Non-pigmented ciliary epithelial cell (primary cell): ENCODE measurements at places on chromosomes 5 and 9.

DNA sequence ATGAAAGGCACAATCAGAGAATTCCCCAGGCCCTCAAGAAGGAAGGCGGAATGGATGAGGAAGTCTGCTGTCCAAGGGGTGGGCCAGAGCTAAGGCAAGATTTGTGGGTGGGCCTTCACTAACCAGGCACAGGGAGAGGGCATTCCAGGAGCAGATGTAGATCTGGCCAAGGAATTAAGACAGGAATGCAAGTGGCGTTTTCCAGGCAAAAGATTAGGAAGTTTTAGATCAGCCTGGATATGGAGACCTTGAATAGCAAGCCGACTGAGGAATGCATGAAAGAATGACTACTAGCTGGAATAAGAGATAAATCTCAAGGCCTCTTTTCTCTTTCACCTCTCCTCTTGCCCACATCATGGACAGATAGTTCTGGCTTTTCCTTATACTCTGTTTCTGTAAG, 68.5 kb downstream of the GHR start:
- DNase-seq, result no peak

DNA sequence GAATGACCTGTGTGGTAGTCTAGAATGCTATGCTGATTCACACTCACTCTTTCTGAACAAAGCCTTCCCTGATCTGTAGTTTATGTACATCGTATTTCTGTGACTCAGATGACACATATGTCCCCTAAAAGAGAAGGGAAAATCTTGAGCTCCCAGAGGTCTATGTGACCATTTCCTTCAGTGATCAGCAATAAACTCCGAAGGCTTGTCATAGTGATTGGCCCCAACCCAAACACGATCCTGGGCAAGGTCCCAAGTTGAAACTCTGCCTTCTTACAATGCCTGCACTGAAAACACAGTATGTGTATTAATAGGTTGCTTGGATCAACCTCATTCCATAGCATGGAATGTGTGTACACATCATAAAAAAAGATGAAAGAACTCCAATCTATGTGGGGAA, 685.8 kb downstream of the MAT2B start:
- no peak for DNase-seq

DNA sequence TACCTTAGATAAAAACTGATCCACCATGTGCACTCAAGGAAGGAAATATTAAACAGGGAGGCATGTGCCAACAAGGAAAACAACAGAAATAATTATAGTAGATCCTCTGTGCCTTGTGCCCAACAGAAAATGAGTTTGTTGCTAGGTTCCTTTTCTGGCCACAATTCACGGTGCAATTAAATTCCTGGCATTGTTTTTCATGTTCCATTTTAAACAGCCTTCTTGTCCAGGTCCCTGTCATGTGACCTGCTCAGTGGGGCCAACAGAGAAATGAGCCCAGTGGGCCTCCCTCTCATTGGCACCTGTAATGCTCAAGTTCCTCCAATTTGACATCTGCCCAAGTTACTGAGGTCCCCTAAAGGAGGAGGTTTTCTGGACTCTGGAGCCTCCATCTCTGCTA, 56.5 kb downstream of the SPOCK1 start:
- DNase-seq, result no peak

GRCh38 chr9:122857815-122858214, 29.4 kb upstream of the PDCL start:
- no peak for DNase-seq

- no peak for DNase-seq
These were observed 11.2 kb downstream of the DNAJB5 start for GRCh38 chr9:35000535-35001284.

DNA sequence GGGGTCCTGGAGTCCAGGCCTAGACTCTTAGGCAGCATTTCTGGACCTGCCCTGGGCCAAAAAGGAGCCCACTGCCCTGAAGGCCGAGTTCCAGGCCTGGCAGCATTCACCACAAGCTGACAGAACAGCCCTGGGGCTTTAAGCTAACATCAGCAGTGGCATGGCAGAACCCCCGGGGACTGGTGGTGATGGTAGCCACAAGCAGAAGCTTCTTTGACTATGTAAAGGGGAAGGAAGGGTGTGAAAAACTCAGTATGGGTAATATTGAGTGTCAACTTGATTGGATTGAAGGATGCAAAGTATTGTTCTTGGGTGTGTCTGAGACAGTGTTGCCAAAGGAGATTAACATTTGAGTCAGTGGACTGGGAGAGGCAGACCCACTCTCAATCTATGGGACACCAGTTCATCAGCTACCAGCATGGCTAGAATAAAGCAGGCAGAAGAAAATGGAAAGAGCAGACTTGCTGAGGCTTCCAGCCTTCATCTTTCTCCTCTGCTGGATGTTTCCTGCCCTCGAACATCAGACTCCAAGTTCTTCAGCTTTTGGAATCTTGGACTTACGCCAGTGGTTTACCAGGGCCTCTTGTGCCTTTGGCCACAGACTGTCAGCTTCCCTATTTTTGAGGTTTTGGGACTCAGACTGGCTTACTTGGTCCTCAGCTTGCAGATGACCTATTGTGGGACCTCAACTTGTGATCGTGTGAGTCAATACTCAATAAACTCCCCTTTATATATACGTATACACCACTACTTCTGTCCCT, 661.0 kb upstream of the C9orf72 start:
- no peak for DNase-seq

DNA sequence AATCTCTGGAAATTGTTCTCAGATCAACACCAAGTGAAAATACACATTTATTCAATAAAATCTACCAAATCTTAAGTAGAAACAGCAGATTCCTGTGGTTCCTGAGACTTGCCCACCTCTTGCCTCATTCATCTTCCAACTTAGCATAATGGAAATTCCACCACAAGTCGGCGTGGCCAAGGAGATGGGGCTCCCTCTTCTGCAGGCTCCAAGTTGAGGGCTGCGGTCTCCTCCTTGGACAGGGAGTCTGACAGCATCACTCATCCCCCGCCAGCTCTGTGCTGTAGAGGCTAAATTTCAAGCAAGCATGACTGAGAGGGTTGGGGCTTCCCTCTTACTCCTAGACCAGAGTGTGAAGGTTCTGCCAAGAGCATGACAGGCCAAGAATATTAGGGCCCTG, 273.7 kb downstream of the DIRAS2 start:
- no peak for DNase-seq

- peak; percentile 24 for DNase-seq
These were observed 669.9 kb downstream of the PTPRD start for GRCh38 chr9:9942764-9943424.

DNA sequence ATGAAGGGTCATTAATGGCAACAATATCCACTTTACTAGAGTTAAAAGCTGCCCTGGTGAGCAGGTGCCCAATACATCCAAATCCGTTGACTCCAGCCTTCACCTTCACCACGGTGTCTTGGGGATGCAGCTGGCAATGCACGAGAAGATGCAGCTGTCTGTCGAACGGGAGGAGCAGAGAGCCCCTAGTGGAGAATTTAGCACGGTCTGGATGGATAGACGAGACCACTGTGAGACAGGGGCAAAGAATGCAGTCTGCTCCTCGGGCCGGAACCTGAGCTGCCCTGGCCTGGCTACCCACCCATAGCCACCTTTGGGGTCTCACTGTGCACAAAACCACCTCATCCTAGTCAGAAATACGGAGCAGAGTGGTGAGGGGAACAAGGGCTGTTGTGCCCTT, 35.1 kb downstream of the ADRA1B start:
- no peak for DNase-seq

DNA sequence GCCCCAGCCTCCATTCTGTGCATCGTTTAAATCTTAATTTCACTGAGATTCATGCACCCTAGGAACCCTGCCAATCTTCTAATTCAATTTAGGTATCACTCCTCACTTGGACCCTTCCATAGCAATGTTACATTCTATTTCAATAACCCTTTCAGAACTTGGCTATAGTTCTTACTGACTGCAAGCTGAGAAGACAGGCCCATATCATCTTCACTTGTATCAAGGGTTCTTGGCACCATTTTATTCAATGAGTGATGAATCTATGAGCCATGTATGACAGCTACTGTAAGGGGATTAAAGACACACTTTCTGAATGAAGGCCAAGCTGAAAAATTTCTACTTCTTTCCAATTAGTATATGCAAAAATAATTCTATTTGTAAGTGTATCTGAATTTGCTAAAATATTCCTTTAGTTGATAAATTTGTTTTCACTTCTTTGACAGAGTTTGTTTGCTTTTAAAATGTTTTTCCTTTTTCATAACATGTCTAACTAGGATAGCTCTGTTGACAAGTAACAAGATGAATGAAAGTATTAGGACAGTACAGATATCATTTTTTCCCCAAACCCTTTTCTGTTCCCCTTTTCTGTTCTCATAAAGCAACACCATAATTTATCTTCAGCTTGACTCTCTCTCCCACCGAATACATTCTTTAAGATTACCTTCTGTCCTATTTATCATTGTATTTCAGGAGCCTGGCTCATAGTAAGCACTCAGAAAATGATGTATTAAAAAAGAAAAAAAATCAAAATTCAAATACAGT, 9.6 kb downstream of the ITGA2 start:
- no peak for DNase-seq

GRCh38 chr9:21324047-21324446, 11.2 kb downstream of the KLHL9 start:
- DNase-seq, result no peak

DNA sequence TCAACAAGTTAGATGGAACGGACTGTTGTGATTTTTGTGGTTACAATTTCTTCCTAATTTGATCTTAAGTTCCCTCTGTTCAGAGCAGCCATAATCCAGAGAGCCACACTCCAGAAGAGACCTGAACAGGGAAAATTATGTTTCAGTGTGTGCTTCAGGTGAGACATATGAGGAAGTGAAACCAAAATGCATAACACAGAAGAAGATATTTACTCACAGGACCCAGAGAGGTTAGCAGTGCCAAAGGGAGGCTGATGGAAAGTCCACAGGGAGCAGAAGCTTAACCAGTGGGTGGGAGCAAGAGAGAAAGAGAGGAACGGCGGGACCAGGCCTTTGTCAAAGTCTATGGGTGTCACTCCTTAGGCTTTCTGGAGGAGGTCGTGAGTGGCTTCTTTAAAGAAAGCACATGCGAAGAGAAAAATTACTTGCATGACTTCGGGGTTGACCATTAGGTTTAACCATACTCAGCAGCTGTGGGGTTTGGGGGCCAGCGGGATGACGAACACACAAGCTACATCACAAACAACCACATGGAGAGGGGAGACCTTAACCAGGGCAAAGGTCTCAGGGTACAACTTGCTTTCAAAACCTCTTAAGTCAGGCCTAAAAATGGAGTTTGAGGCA, 141.4 kb downstream of the MED10 start:
- DNase-seq, result no peak

DNA sequence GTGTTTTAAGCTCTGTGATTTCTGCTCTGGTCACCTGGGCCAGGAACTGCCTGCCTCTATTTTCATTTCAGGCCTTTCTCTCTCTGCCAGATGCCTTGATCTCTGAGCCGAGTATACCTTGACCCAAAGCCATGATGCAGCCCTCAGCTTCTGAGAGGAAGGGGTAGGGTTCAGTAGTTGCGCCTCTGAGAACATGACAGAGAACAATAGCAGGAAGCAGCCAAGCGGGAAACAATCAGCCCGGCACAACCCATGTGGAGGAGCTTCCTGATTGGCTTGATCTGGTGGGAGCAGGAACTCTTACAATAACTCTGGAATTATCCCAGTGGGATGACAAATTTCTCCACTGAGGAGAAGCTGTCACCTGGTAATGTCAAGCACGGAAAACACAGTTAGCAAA, 127.4 kb downstream of the PALM2AKAP2 start:
- DNase-seq, result no peak

DNA sequence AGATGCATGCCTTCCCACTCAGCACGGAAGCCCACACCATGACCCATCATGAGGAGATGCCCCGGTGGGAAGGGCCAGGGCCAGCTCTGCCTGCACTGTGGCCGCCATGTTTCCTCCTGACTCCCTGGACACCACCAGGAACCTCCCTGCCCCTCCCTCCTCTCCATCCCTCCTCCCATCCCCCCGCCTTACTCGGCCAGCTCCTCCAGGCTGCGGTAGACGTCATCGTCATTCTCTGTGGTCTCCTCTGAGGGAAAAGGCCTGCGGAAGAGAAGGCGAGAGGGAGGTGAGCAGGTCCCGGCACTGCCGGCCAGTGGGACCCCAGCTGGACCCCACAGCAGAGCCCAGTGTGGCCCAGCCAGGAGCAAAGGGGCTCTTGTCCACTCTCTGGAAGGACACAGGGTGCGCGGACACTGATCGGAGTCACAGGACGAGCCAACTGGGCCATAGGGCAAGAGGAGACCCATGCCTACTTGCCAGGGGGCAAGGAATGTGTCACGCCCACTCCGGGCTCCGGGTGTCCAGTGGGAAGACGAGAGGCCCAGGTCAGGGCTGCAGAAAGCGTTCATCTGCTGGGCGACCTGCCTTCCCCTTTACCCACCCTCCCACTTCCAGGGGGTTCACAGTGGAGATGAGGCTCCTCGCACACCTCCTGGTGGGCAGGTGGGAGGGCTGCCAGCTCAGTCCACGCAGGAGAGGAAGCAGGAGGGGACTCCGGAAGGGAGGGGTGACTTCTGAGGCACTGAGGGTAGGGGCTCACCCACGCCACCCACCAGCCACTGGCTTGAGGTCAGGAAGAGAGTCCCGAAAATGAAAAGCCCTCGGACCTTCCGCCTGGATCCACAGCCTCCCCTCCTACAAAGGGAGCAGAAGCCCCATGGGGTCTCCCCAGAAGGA, 96.2 kb upstream of the SARDH start:
- no peak for DNase-seq

DNA sequence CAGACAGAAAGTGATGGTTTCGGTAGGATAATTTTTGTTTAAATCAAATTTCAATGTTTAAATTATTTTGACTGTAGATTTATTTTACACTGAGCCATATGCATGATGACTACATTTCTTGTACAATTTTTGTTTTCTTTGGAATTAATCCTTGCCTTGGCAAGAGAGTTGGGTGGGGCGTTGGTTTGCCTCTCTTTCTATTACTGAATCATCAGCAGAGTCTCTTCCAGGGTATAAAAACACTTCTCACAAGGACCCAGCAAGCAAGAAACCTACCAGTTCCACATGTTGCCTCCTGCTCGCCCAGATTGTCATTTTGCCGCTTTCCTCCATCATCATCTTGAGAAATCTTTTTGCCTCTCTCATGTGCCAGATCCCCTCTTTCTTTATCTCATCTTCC, 455.0 kb upstream of the DMAC1 start:
- no peak for DNase-seq

DNA sequence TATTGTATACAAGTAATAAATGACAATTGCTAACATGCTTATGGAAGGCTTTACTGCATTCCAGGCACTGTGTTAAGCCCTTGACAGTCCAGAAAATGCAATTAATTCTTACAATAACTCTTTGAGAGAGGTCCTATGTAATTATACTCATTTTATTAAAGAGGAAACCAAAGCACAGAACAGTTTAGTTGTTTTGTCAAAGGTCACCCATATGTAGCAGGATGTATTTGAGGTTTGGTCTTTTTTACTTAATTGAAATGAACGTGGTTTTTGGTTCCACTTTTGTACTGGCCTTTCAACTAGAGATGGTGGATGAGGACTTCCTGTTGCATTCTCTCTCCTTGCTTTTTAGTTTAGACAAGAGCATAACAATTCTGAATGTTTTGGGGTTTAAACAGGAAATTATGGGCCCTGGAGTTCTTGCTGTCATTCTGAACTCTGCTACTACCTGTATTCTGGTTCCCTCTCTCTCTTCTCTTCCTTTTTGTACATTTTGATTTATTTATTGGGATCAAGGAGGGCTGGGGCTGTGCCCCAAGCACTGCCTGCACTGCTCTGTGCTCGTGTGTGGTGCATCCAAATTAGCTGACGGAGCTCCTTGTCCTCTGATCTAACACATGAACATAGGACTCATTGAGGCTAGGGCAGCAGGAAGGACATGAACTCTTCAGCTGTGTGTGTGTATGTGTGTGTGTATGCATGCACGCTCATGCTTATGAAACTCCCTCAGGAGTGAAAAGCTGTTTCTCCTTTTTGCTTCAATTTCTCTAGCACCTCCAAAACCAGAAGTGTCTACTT, 47.4 kb downstream of the SLC28A3 start:
- DNase-seq, result no peak
